ENCODE measurements at places on chromosomes 13 and 19.

DNA sequence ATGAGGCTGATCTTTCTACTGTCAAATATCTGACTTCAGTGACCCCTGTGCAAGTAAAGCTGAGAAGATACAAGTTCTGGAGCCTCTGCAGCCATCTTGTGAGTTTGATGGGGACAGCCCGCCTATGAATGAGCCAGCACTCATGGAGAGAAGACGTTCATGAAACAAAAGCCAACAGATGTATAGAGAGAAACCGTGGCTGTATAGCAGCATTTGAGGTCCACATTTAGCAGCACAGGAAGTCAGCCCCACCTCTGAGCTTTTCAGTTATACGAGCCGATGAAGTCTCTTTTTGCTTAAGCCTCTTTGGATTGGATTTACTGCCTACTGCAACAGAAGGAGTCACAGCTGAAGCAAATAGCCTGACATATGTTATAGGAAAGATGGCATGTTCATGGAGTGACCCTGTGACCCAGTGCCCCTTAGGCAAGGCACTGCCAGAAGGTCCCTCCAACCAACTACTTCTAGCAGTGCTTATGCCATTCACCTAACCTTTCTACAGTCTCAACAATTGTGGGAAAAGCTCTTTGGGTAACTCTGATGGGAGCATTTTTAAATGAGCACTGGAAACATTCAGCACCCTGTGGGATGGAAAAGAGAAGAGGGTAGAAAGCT lies 3.5 kb upstream of the DLEU7 start:
- no peak for DNase-seq

GRCh38 chr19:29002336-29002735 lies 210.6 kb downstream of the UQCRFS1 start:
- DNase-seq = no peak

DNA sequence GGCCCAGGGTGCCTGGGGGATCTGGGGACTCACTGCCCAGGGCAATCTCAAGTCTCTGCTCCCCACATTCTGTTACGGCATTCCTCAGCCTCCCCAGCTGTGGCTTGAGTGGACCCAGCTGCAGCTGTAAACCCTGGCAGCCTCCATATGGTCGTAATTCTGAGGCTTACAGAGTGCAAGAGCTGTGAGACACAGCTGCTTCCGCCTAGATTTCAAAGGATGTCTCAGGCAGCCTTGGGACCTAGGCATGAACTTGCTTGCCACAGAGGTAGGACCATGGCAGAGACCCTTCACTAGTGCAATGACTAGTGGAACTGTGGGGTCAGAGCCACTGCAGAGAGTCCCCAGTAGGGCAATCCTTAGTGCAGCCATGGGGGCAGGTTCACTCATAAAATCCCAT lies 297.5 kb downstream of the ENOX1 start:
- DNase-seq = no peak

DNA sequence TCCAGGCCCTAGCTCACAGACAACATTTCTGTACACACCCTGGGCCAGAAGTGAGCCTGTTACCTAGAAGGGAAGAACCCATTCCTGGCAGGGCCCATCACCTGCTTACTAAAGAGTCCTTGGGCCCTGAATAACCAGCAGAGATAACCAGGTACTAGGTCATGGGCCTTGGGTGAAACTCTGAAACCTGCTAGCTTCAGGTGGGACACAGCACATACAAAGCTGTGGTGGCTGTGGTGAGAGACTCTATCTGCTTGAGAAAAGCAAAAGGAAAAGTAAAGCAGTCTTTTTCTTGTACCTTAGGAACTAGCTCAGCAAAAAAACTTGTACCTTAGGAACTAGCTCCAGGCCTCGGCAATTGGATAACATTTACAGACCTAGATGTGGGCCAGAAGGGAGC lies 1895.9 kb upstream of the PCDH20 start:
- DNase-seq = no peak

DNA sequence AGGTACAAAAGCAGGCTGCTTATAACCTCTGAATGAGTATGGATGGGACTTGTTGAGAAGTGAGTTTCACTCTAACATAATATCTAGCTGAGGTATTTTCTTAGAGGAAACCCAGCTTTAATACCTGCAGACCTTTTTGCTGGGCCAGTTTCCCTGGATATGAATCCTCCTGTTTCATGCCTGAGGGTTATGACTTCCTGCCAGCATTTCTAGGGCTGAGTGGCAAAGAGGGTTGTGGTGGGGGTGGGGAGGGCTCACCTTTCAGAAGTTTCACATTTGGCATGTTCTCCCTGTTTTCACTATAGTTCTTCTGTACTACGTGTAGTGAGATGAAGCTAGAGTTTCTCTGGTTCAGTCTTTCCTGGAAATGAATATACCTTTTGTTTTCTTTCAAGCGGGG lies 73.7 kb downstream of the LACC1 start:
- DNase-seq = no peak
